AG09309 (cell line): ENCODE measurements at places on chromosomes 1 and 21.

- no peak for DNase-seq
Observed at GRCh38 chr1:228652116-228652515, 83.2 kb upstream of the RHOU start.

- no peak for DNase-seq
Observed at GRCh38 chr1:165899461-165899941, 72.1 kb downstream of the UCK2 start.

- no peak for DNase-seq
Observed at GRCh38 chr1:243982447-243983018, 68.5 kb upstream of the ZBTB18 start.

DNA sequence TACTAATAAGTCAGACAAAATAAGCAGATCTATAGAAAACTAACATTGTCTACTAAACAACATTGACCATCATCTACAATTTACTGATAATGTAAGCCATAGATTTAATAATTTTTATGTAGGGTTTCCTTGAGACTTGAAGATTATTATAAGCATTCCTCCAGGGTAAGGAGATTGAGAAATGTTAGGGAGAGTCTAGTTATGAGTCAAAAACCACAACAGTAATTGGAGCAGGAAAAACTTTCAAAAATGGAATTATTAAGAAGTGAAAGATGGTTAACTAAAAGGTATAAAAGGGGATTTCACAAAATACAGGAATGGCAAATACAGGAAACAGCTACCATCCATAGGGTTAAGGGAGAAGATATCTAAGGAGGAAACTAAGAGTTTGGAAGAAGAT, 12.4 kb upstream of the UHMK1 start:
- DNase-seq, result no peak

DNA sequence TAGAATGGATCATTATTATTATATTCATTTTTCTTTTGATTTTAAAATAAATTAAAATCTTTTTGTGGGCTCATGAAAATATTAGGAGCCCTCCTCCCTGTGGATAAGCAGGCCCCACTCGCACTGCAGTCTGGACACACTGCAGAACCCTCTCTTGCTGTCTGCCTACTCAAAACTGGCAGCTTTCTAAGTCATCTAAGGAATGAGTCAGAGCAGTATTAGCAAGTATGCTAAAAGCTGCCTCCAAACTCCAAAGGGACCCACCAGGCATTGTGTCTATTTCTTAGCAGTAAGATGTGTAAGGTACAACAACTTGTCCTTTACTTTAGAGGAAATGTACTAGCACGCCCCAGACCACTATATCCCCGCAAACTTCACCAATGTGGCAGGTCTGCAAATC, 108.8 kb downstream of the SYF2 start:
- DNase-seq, result no peak

DNA sequence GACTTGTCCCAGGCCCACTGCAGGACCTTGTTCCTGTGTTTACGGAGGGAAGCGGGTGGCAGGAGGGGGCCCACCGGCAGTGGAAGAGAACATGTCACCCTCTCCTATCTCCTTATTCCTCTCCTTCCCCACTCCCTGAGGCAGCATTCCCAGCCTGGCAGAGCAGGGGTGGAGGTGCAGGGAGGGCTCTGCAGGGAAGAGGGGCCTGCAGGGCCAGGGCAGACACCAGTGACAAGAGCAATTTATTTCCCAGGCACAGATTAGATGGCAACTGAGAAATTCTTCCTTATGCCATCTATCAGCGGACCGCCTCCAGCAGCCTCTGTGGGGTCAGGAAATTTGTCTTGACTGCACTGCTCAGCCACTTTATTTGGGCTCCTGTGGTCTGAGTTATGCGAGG, 105.8 kb downstream of the DDX20 start:
- no peak for DNase-seq

DNA sequence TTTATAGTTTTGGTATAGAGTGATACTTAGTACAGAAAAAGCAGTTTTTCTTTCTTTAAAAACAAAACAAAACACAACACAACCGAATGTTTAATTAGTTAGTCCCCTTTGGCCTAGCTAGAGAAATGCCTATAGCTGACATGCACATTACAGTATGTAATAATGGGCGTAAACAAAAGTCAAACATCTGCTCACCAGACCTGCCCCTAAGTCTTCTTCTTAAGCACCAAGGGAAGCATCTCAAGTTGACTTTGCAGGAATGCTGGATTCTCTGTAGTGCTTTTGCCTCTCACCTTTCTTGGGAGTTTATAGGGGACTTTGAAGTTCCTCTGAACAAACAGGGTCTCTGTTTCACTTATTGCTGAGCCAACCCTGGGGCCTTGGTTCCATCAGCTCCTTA, 143.7 kb downstream of the TM2D1 start:
- no peak for DNase-seq

GRCh38 chr1:66570196-66570595, 36.2 kb downstream of the SGIP1 start:
- DNase-seq, result no peak

GRCh38 chr1:198932351-198932991, 293.6 kb downstream of the PTPRC start:
- no peak for DNase-seq

DNA sequence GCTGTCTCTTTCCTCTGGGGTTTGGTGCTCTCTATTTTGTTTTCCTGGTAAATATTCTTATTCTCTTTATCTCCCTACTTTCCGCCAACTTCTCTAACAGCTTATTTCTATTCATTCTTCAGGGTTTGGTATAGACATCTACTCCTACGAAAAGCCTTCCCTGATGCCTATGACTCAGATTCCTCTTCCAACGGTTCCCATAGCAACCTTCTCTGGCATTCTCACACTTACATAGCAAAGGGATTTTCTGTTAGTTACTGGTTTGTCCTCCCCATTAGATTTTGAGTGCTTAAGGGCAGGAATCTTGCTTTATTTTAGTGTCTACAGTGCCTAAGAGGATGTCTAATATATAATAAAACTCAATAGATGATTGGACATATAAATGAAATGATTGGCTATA, 407.6 kb upstream of the DEPDC1 start:
- DNase-seq, result no peak

GRCh38 chr1:30611741-30612309, 111.6 kb downstream of the MATN1 start:
- no peak for DNase-seq

GRCh38 chr21:32093646-32094462, 185.0 kb downstream of the MIS18A start:
- DNase-seq, result no peak

DNA sequence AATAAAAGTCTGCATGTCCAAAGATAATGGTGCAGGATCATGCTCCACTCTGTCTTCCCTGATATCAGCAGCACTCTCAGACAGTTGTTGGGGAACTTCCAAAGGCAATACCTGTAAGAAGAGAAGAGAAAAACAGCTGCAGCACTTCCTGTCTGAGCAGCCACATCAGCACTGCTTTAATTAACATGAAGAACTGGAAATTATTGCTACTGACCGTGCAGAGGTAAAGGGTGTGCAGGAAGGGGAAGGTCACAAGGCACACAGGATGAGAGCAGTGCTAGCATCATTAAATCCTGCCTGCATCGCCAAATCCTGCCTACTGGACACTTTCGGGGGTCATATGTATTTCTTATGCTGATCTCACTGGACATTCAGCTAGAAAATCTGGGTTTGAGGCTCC, 379.0 kb downstream of the LMX1A start:
- no peak for DNase-seq

GRCh38 chr1:16117369-16117768, 38.5 kb downstream of the EPHA2 start:
- peak; percentile 62 for DNase-seq

DNA sequence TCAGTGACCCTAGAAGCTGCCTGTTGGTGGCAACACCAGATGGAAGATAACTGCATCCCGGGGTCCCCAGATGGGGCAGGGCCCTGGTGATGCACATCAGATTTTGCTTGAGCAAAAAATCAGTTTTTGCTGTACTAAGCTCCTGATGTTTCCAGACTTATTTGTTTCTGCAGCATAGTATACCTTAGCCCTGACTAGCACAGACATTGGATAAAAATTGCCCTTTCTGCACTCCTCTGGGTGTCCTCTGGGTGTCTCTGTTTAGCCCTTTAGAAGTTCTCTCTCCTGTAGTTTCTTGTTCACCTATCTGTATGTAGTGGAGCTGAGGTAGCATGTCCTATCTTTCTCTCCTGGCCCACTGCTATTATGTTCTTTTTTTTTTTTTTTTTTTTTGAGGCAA, 30.3 kb upstream of the PLA2G2C start:
- DNase-seq, result no peak
